Eye (tissue), 1 donor: ENCODE measurements at places on chromosomes 6 and 20.

- DNase-seq: no peak
These were observed 16.4 kb downstream of the RANBP9 start for GRCh38 chr6:13695252-13695651.

- DNase-seq: peak; percentile 26
These were observed 567.7 kb downstream of the ADGRB3 start for GRCh38 chr6:69202768-69203167.

DNA sequence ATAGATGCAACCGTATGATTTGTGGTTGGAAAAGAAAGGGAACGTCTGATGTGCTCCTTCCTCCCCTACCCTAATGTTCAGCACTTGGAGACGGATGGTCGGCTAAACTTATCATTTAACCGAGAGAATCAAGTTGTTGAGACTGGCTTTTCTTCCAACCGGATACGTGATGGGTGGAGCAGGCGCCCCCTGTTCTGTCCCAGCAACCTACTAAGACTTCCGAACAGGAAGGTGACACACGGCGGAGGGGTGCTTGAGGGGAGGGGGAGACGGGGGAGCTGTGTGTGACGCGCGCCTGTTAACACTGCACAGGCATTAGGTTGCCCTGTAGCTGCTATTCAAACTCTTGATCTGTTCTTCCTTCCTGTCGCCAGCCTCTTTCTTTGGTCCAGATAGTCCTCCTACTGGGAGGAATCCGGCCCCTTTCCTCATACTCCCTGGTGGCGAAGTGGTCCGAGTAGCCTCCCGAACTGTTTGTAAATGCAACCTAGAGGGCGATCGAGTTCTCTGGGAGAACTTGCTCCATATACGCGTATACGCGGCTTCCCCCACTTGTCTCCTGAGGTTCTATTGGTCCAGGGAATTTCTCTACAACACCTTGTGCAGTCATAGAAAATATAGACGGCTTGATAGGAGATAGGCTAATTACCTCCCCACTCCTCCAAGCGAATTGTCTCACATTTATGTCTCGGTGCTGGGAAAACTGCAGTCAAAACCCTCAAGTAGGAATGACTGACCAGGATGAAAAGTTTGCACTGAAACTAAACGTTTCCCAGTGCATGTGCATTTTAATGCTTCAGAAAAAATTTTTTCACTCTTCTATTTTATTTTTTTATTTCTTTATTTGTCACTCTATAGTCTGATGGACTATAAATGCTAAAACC, 126.0 kb upstream of the SLC2A12 start:
- peak; percentile 92 for DNase-seq

GRCh38 chr6:903761-904160, 210.8 kb upstream of the EXOC2 start:
- DNase-seq: peak; percentile 34

DNA sequence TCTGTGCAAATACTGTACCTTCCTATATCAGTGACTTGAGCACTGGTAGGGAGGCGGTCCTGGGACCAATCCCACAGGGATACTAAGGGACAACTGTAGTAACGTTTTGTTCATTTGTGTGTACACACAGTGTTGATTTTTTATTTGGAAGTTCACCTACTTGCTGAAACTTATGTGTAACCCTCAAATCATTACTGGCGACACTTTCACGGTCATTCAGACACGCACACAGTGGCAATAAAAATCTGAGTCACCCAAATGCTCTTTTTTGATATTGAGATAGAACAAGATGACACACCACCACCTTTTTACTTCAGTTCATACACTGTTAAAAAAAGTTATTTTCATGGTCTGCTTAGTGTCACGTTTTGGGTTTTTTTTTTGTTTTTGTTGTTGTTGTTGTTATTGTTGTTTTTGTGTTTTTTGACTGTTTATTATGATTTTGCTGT, 79.8 kb downstream of the QKI start:
- DNase-seq: no peak

- DNase-seq: no peak
These were observed 127.8 kb downstream of the CD109 start for GRCh38 chr6:73823832-73824231.

DNA sequence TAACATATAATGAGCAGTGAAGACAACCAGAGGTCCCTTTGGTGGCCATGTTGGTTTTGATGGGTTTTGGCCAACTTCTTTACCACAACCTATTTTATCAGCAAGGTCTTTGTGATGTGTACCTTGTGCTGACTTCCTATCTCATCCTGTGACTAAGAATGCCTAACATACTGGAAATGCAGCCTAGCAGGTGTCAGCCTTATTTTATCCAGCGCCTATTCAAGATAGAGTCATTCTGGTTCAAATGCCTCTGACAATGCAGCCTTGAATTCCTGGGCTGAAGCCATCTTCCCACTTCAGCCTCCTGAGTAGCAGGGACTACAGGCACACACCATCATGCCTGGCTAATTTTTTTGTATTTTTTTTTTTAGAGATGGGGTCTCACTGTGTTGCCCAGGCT, 7.8 kb upstream of the TRIM38 start:
- DNase-seq: no peak

DNA sequence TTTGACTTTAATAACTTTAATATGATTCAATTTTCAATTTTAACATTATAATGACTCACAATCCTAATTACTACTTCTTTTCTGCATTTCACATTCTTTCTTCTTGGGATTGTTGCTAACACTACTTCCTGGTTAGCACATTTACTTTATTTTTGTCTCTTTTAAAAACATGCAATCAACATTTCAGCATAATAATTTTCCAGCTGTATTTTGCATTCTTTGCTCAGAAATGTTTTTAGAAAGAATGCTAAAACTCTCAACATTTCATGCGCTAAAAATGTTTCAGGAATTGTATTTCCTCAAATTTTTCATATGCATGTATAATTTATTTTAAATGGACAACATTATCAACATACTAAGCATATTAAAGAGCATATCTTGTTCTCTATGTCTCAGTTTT, 1302.1 kb upstream of the GJE1 start:
- DNase-seq: no peak
